Body of pancreas (tissue), 4 donors: ENCODE measurements at places on chromosomes 1 and 21. TPM values are rescaled to one million over a fixed set of nuclear protein-coding genes. Genes with fewer than 3 reads are reported as not detected.

DNA sequence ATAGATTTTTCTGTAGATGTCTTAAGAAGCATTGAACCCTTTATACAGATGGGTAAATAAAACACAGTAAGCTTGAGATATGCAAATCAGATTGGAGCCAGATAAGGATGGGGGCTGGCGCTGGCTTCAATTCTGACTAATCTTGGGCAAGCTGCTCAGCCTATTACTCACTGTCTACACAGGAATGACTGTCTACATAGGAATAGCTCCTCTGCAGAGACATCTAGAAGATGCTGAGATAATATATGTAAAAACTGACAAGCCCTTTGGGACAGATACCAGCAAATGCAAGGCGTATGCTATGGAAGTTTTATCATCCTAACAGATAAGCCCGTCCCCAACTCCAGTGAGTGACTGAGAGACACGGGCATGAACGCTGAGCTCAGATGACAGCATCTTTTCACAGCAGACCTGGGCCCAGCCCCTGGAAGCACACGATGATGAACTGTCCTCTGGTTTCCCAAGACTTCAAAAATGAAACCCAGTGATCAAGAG lies 1.7 kb downstream of the CLDN14 start:
- peaks cover 35% of the 10 kb centered on the region for H3K4me1 ChIP-seq
- no peaks in the 10 kb centered on the region for H3K27me3 ChIP-seq
- no peak for DNase-seq
- no peak overlapping the region for H3K27ac ChIP-seq
- no peaks in the 10 kb centered on the region for H3K36me3 ChIP-seq
- H3K4me3 ChIP-seq = no peak overlapping the region

- DNase-seq = no peak
- H3K4me1 ChIP-seq = no peaks in the 10 kb centered on the region
- no peak overlapping the region for H3K27ac ChIP-seq
- no peak overlapping the region for H3K4me3 ChIP-seq
- H3K27me3 ChIP-seq = no peaks in the 10 kb centered on the region
Observed at GRCh38 chr1:209491496-209491895, 92.0 kb upstream of the CAMK1G start.

Gene SLC45A1
- not detected for total RNA-seq

DNA sequence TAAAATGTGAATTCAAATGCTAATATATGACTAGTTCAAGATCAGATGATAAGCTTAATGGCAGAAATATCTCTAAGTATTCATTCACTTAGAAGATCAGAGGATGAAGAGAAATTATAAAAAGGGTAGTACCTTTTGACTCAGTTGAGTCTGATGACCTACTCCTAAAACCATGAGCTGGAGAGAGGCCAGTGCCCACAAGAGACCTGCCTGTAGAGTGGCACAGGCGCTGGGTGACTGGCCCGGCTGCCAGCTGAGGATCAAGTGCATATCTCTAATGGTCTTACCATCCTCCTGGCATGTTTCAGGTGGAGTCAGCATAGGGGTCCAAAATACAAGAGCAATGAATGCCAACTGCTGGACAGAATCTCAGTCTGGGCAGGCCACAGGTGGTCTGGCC lies 14.1 kb downstream of the DDAH1 start:
- DNase-seq = no peak
- H3K4me3 ChIP-seq = no peak overlapping the region
- no peaks in the 10 kb centered on the region for H3K27me3 ChIP-seq
- no peak overlapping the region for H3K27ac ChIP-seq
- H3K4me1 ChIP-seq = peaks cover 79% of the 10 kb centered on the region
- no peaks in the 10 kb centered on the region for H3K36me3 ChIP-seq
